ENCODE measurements at places on chromosomes 1 and 21.

- DNase-seq = no peak
These were observed 63.9 kb downstream of the KCNK2 start for GRCh38 chr1:215146240-215146975.

GRCh38 chr1:19374083-19374801, 62.1 kb downstream of the SLC66A1 start:
- no peak for DNase-seq

GRCh38 chr1:26353976-26354820, at the start of gene CRYBG2:
CRYBG2 (minus strand) TSS chr1:26354130; CDS start chr1:26346657, 7,473 bp downstream.
- DNase-seq = no peak

GRCh38 chr1:40047276-40047675, 6.7 kb downstream of the CAP1 start:
- no peak for DNase-seq

GRCh38 chr1:44239331-44239960, 26.2 kb downstream of the DMAP1 start:
- DNase-seq = no peak

GRCh38 chr1:34978921-34979320, 6.2 kb downstream of the TMEM35B start:
- no peak for DNase-seq

- no peak for DNase-seq
These were observed 522 bp downstream of the SLC45A1 start for GRCh38 chr1:8318436-8318835.
